Stimulated activated CD8-positive, alpha-beta memory T cell treated with anti-CD3 and anti-CD28 coated beads, Interleukin-2, amount 100 ng/mL, for 48 hours (primary cell): ENCODE measurements at places on chromosomes 16 and 17.

- DNase-seq = no peak
Observed at GRCh38 chr17:61579961-61580360, 11.1 kb downstream of the NACA2 start.

- no peak for DNase-seq
Observed at GRCh38 chr16:87762620-87763019, 3.2 kb downstream of the KLHDC4 start.

DNA sequence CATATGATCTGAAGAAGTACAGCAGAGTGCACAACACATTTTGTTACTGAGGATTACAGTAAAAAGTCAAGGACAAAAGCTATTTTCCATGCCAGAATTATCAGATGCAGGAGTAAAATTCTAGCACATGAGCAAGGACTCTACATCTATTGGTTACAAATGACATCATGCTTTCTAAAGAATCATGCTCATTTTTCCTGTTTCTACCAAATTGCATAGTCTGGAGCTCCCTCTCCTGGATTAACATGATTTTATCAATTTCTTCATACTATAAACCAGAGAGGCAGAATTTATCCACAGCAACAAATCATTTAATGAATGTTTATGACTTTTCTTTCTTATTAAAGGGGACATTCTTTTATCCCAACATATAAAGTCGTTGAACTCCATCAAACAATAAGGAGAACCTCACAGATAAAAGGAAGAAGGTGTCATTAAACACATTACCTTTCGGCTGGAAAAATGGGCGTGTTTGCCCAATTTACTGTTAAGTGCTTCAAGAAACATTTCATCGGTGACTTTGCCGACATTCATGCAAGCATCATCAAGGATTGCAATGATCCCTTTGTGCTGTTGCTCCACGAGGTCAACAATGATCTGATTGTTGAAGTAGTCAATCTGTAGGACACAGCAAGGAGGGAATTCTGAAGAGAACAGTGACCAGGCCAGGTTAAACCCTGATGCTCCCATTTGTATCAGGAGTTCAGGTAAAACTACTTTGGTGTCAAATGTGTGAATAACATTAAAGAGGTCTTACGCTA lies 121.7 kb downstream of the MYO1D start:
- DNase-seq = no peak

- peak; percentile 20 for DNase-seq
Observed at GRCh38 chr17:74212209-74212912, 1.0 kb upstream of the TTYH2 start.

- DNase-seq = no peak
Observed at GRCh38 chr16:21103941-21104860, 46.4 kb downstream of the DNAH3 start.
